Stomach (tissue), 19 donors: ENCODE measurements at places on chromosomes 3 and 15. TPM values are rescaled to one million over a fixed set of nuclear protein-coding genes. Genes with fewer than 3 reads are reported as not detected.

ZNF662 gene
- total RNA-seq = 11.2 TPM

TGM5 gene
- not detected for total RNA-seq

ADGRG7 gene
- not detected for total RNA-seq

SLC9C1 gene
- not detected for total RNA-seq

ZPLD1 gene
- not detected for total RNA-seq

BMF gene
- 11.7 TPM for total RNA-seq

STRA6 gene
- total RNA-seq = not detected

SUSD5 gene
- 4.0 TPM for total RNA-seq

CLEC3B gene
- 25.4 TPM for total RNA-seq

ZNF502 gene
- total RNA-seq = 7.1 TPM

OIP5 gene
- total RNA-seq = not detected

SCAANT1 gene
- not detected for total RNA-seq

MAN2C1 gene
- 268 TPM for total RNA-seq

ROBO1 gene
- 17.5 TPM for total RNA-seq
